Fibroblast of lung (primary cell): ENCODE measurements at places on chromosomes 1 and 21.
A peak's percentile ranks its signal among the peaks of the same experiment; 100 is the strongest.

DNA sequence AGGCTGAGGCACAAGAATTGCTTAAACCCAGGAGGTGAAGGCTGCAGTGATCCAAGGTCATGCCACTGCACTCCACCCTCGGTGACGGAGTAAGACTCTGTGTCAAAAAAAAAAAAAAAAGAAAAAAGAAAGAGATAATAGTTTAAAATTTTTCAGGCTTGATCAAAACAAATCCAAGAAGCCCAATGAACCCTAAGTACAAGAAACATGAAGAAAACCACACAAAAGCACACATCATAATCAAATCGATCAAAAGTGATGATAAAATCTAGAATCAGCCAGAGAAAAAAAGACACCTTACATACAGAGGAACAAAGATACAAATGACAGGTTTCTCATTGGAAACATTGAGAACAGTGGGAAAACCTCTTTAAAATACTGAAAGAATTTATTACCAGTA is 31.5 kb downstream of the LDLRAD1 start:
- no peak for DNase-seq

DNA sequence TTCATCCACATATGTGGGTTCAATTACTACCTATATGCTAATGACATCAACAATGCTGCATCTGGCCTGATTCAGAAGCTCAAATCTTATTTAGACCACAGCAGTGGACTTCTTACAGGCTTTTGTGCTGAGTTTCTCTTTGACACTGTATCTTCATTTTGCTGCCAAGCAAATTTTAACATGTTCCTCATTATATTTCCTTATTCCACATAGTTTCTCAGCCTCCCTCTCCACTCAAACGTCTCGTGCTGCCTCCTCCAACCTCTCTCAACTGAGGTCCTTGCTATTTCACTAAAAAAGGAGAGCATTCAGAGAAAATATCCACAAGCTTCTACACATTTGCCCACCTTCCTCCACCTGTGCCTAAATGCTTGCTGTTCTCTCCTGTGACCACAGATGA is 6.5 kb downstream of the TDRKH start:
- DNase-seq: no peak

DNA sequence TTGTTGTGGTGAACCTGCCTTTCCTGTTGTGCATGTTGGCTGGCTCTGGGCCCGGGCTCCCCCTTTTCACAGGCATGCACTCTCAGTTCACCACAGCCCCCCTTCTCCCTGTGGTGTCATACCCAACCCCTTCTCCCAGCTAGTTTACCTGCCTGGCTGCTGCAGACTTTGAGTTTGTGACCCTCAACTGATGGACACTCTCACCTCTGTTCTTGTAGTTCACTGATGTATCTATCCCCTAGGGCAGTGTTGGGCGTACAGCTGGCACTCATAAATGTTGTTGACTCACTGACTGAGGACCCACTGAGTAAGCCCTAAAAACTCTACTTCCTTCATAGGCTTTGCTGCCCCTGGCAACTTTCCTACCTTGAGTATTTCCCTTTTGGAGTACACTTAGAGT is 54.9 kb downstream of the WDR64 start:
- no peak for DNase-seq

DNA sequence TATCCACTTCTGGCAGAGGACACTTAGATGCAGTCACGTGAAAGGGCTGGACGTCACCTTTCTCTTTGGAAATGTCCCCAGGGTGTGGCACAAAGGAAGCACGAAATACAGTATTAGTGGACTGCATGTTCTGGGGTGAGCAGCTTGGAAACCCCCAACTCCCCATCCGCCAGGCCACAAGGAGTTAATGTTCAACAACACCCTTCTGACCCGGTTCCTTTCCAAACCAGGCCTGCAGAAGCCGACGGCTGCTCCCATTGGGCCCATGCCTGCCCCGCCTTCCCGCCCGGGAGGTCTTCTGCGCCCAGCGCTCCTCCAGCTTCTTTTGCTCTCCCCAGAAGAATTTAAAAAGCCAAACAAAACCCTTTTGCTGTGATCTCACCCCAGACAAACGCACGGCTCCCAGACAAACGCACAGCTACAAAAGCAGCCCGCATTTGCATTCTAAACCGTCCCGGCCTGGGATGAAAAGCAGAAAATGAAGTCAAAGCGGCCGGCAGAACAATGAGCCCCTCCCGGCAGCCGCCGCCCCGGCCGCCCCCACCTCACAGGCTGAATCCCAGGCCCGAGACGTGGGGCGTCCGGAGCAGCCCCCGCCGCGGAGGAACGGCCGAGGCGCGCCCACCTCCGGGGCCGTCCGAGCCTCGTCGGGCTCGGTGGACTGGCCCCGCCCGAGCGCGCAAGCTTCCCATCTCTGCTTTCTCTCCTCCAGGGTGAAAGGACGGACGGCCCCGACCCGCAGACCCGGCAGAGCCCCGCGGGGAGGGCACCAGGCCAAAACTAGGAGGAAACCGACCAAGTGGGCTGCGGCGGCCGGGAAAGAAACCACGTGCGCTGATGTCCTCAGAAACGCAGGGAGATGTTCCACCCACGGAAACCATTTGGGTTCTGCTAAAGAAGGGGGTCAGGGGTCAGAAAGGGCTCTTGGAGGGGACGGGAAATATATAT is 101.9 kb downstream of the PLPP3 start:
- peak; percentile 63 for DNase-seq

- DNase-seq: no peak
These were observed 2.6 kb downstream of the ZNF691 start for GRCh38 chr1:42848823-42849537.

DNA sequence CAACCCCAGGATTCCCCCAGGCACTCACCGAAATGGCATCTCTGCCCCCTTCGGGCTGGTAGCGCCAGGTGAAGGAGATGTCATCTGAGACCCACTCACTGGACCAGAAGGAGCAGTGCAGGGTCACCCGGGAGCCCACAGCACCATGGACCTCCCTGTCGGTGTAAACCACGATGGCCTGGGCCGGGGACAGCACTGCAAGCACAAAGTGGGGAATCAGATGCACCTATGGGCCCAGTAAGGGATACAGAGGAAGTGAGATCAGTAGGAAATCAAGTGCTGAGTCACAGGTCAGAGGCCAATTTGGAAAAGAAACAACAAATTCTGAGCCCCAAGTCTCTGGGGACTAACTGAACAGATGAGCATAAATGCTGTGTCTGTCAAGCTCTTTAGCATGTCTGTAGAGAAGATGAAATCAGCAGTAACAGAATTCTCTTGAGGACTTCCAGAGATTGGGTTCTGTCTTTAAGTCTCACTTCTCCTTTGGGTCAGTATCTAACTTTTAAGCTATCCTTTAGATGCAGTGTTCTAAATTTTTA is 2.5 kb downstream of the MPZ start:
- peak; percentile 58 for DNase-seq

- peak; percentile 53 for DNase-seq
These were observed 84.6 kb upstream of the B3GALT2 start for GRCh38 chr1:193270996-193271395.

DNA sequence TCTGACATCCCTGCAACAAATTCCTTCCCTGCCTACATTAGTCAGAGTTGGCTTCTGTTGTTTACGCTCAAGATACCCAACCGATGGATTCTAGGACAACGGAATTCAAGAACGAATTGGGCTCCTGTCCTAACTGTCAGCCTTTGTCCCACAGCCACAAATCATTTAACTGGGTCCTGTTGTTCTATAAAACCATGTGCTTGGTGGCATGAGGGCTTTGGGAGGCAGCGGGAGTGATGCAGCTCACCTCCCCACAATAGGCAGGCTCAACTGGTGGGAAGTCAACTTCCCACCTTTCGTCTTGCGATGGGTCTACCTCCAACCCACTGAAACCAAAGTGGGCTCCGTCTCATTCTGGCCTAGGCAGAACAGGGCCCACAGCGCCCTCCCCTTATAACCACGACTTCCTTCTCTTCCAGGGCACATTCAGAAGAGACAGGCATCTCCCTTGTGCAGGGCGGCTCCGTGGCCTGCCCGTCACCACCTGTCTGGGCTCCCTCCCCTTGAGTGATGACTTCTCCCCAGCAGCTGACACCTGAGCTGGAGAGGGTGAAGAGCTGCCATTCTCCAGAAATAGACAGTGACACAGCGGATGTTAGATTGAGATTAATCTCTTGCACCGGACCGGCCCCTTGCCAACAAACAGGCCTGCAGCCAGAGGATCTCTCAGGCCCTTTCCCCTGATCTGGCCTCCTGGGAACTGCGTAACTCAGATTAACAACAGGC is 26.5 kb downstream of the LRRC38 start:
- no peak for DNase-seq

- DNase-seq: peak; percentile 6
These were observed at the start of gene MSH4 for GRCh38 chr1:75796376-75797272. Gene MSH4, plus strand, starts transcription at chr1:75796882. Its CDS starts 104 bp downstream, at chr1:75796986.

DNA sequence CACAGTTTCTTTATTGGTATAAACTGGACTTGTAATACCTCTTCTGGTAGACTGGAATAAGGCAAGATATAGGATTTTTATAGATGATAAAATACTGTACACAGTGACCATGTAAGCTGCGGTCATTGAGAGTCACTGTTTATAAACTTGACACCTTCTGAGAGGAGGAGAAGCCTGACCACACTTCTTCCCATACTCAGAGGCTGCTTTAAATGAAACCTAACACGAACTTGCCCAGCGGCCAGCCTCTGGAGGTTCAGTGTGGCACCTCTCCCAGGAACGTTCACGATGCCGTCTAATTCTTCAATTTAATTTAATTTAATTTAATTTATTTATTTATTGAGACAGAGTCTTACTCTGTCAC is 22.5 kb downstream of the MTARC1 start:
- DNase-seq: no peak

DNA sequence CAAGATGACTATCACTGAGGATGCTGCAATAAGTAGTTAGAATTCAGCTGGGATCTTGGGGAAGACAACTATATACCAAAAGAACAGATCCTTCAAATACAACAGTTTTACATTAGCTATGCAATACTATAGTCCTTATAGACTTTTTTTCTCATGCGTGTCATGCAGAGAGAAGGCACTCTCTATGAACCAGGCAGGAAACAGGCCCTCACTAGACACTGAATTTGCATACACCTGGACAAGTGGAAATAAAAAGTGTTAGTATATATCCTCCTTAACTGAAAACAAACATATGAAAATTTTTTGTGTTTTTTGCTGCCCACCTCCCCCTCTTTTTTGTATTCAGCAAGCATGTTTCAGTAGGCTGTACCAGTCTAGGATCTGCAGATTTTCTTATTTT is 29.9 kb downstream of the TMCO1 start:
- DNase-seq: no peak

- no peak for DNase-seq
These were observed 16.5 kb downstream of the CAMK2N1 start for GRCh38 chr1:20469406-20470076.

GRCh38 chr1:52834798-52835197 is 7.8 kb upstream of the ZYG11A start:
- DNase-seq: no peak

GRCh38 chr1:211698161-211699026 is 23.0 kb upstream of the NEK2 start:
- peak; percentile 49 for DNase-seq

- DNase-seq: no peak
These were observed 533.6 kb downstream of the PTPRC start for GRCh38 chr1:199172171-199173124.

DNA sequence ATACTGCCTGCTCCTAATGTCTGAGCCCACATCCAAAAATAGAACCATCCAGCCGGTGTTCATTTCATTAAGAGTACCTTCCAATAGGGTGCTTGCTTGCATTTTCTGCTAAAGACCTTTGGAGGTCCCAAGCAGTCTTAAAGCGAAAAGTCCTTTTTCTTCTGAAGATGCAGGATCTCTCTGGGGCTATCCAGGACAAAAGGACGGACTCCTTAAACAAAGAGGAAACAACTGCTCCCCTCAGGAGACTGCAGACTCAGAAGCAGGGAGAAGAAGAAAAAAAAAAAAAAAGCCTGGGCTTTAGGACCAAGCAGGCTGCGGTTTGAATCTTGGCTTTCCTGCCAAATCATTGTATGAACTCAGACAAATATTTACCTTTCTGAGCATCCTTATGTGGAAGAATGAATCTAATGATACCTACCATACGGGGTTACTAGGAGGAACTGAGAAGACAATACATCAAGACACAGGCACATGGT is 204.0 kb downstream of the PLPP3 start:
- DNase-seq: peak; percentile 68

- no peak for DNase-seq
These were observed 240.4 kb downstream of the NFIA start for GRCh38 chr1:61322769-61323168.

DNA sequence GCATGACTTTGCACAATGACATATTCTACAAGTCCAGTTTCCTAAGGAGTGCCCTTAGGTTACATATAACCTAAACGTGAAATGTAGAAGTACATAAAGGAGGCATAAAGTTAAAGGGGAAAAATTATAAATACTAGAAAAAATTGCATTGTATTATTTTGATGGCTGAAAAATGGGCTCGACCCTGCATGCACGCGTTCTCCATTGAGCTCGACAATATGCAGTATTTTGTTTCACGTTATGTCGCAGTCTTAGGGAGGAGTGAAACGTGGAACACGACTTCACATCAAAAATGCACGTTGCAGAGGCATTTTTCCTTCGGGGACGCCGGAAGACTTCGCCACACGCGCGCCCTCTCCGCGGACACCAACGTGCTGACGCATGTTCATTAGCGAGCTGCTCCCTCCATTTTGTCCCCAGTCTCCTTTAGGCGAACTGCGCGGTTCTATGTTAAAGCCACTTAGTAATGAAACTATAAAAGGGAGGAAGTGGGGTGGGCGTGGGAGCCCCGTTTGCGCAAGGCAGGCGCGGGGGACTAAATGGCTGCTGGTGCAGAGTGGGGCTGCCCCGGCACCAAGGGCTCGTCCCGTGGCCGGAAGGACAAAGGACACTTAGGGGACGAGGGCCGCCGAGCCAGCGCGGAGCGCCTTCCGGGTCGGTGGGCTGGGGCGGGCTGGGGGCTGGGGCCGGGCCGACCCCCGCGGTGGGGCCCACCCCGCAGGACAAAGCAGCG is 749 bp upstream of the COX20 start:
- DNase-seq: peak; percentile 90

GRCh38 chr1:33183306-33183705 is 1.5 kb upstream of the TRIM62 start:
- no peak for DNase-seq

DNA sequence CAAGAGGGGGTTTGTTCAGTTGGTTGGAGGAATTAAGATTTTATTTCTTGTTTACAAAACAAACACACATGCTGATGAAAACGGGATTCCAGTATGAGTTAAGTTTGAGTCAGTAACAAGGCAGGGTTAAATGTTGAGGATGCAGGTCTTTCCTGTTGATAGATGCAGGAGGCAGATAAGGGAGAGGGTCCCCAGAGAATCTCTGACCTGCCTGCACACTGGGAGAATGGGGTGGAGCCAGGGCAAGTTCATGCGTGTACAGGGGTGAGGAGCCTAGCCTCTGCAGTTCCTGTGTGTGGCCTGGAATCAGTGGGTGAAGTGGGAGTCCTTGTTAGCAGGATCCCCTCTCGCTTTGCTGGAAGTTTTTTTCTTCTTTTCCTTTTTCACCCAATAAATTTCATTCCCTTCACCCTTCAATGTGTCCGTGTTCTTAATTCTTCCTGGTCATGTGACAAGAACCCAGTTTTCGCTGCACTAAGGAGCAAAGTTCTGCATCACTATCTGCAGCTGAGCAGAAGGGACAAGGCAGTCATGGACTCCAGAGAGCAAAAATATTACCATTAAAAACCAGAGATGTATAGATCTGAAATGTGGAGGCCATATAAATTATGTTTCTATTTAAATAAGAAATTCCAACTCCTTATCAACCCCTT is 69.9 kb upstream of the MARK1 start:
- DNase-seq: no peak

GRCh38 chr21:21713651-21714180 is 715.5 kb downstream of the NCAM2 start:
- peak; percentile 44 for DNase-seq

GRCh38 chr1:6273380-6273891 is 12.5 kb upstream of the GPR153 start:
- peak; percentile 83 for DNase-seq
